NCI-H2081 (cell line): ENCODE measurements at places on chromosomes 12 and 14.

DNA sequence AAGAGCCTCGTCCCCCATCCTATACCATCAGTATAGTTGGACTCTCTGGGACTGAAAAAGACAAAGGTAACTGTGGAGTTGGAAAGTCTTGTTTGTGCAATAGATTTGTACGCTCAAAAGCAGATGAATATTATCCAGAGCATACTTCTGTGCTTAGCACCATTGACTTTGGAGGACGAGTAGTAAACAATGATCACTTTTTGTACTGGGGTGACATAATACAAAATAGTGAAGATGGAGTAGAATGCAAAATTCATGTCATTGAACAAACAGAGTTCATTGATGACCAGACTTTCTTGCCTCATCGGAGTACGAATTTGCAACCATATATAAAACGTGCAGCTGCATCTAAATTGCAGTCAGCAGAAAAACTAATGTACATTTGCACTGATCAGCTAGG, 13.6 kb downstream of the ARHGAP5 start:
- no peak for DNase-seq

- no peak for DNase-seq
These were observed 33.8 kb upstream of the PAPLN start for GRCh38 chr14:73203527-73203926.

DNA sequence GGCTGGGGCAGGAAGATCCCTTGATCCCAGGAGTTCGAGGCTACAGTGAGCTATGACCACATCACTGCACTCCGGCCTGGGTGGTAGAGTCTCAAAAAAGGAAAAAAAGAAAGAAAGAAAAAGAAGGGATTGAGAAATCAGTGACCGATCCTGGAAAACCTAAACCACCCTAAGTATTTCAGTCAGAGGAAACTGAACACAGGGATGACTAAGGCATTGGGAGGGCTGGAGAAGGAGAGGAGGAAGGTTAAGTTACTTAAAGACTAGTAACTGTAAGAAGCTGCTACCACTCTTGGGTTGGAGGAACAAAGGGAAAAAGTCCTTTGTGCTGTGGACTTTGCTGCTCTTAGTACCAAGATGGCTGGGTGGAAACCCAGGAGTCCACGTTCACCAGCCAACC, 10.6 kb downstream of the HHIPL1 start:
- DNase-seq = no peak

DNA sequence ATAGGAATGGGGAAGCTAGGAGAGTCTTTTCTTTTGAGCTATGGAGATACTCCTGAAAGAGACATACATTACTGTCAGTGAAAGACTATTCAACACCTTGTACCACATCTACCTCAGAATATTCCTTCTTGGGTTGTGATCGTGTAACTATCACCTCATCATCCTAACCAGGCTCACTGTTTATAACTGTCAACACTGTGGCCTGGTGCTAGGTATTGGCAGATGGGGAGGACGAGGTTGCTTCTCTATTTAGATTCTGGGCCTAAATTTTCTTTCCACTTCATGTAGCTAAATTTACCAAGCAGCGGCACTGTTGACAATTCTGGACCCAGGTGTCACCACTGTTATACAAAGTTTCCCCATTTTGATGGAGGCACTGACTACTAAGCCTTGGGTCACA, 354.4 kb downstream of the NELL2 start:
- no peak for DNase-seq

DNA sequence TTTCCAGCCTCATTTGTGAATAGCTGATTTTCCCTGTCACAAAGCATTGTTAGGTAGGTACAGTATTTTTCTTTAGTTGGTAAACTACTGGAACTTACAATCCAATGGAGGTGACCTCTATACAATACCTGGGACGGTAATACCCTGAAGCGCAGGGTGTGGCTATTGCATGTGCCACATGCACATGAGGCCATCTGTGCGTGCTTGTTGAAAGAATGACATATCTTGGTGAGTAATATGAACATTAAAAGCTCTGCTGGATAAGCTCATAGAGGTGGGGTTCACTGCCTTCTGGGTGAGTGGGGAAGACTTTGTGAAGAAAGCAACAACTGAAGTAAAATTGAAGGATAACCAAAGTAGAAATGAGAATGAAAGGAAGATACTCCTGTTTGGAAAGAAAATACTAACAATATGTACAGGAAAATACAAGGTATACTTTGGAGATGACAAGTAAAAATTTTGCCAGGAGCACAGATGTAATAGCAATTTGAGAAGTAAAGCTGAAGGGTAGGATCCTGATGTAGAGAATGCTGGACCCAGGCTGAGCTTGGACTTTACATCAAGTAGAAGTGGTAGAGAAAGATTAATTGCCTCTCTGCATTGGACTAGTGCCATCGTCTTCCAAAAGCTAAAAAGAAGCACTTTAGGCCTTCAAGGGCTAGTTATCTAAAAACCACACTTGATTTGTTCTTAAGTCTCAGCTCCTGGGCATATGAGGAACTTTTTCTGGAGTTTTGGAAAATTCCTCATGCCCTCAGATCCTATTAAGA, 97.1 kb downstream of the SLC38A6 start:
- no peak for DNase-seq

DNA sequence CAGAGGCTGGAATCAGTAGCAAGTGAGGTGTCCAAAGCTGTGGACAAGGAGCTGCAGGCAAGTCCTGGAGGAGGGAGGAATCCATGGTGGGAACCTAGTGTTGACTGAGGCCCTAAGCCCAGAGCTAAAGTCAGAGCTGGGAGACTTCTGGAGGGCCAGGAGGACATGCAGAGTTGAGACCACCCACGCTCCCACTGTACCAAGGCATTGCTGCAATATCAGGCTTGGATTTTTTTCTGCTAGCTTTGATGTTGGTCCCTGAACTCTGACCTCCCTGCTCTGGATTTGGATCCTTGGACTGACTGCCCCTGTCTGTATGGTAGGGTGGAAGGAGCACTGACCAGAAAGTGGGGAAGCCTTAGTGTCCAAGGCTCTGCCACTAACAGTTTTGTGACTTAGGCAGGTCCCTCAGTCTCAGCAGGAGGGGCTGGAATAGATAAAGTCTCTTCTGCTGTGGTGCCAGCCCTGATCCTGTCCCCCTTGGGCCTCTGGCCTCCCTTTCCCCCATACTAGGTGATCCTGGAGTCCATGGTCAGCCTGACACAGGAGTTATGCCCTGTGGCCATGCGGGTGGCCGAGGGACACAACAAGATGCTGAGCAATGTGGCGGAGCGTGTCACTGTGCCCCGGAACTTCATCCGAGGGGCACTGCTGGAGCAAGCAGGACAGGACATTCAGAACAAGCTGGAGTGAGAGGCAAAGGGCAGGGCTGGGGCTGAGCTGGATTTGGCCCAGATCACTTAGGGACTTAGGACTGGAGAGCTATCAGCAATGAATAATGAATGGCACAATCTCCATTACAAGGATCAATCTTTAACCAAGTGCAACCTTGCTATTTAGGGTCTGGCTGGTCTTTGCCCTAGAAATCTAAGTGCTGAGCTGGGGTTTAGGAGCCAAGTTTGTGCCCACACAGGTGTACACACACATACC, 9.4 kb downstream of the CARMIL3 start:
- no peak for DNase-seq

GRCh38 chr14:84671776-84672175, 858.2 kb upstream of the FLRT2 start:
- DNase-seq = no peak

- DNase-seq = no peak
These were observed 21.2 kb upstream of the HSPB8 start for GRCh38 chr12:119157528-119157927.

GRCh38 chr14:20397511-20397910, 15.8 kb downstream of the TEP1 start:
- no peak for DNase-seq
